ENCODE measurements at places on chromosomes 11 and 22.

DNA sequence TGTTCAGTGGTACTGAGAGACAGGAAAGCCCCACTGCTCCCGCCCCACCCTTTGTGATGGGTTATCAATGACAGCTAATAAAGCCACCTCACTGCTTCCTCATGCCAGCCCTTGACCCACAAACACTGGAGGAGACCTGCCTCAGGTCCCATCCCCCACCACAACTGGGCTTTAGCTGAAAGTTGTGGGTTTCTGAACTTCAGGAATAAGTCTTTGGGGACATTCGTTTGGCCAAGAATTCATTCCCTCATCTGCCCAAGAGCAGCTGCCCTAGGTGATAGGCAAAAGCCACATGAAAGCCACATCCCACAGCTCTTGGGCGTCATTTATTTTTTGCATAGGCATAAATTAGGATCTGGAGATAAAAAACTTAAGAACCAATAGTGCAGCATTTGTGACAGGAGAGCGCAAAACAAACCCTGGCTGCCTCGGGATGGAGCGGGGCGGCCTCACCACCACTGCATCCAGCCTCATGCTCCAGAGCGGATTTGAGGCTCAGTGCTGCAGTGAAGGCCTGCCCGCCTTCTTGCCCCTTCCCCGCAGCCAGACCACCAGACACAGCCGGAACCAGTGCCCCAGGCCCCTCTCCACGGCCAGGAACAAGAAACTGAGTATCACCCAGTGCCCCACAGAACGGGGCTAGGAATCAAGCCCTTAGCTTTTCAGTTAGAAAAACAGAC lies 21.2 kb downstream of the SUN2 start:
- no peak for DNase-seq

GRCh38 chr11:63896071-63896470 lies 20.9 kb downstream of the RCOR2 start:
- no peak for DNase-seq

GRCh38 chr11:6794639-6795038 lies 4.8 kb downstream of the OR6A2 start:
- DNase-seq = no peak

DNA sequence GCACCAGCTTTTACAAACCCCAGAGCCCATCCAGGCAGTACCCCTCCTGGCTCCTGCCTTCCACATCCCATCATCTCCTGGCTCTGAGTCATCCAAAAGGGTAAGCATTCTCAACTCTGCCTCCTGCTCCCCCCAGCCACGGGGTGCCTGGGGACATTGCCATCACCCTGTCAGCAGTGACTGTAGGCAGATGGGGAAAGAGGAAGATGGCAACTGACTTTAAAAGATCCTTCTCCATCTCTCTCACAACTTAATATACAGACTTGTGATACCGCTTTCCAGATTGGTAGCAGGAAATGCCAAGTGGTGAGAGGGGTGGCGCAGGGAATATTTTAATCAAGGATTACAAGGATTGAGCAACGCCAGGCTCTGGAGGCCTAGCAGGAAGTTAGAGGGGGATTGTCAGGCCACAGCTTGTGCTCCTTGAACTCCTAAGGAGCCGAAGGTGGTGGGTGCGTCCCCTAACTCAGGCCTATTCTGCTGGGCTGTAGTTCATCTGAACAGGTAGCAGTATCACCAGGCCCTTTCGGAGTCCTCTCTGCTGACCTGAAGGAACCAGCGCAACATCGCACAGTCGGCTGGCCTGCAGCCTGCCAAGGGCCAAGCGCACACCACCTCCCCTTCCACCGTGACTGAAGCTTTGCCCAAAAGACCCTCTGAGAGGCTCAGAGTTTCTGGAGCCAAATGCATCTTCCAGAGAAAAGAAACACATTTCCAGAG lies 83.3 kb downstream of the ZC3H12C start:
- no peak for DNase-seq

DNA sequence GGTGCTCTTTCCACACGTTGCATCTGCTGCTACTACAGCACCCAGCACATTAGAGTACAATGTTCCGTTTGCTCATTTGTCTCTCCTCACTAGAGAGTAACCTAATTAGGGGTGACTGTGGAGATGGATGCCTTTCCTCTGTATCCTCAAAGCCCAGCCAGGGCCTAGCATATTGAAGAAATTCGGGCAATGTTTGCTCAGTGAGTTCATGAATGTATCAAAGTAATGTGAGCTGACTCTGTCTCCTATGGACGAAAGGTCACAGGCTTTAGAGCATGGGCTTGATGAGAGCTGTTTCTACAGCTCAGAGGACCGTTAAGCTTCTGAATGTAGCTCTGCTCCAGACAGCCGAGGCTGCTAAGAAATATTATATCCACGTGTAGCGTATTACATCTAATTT lies 67.5 kb downstream of the C11orf58 start:
- DNase-seq = no peak

GRCh38 chr11:113664069-113664980 lies 41.8 kb downstream of the TMPRSS5 start:
- DNase-seq = no peak

DNA sequence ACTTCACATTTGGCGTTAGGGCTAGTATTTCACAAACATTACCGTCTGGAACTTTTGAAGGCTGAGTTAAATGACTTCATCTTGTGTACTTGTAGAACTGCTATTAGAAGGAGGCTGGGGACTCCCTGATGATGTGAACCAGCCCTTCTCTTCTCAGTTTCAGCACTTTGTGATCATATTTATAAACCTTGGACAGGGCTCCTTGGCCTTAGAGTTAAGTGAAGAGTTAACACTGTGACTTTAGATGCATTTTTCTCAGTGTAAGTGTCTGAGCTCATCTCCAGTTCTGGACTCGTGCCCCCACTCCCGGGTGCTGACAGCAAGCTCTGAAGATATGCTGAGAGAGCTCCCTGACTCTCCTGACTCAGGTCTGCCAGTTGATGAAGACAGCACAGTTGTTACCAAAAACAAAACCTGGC lies 8.4 kb downstream of the MIAT start:
- DNase-seq = no peak

DNA sequence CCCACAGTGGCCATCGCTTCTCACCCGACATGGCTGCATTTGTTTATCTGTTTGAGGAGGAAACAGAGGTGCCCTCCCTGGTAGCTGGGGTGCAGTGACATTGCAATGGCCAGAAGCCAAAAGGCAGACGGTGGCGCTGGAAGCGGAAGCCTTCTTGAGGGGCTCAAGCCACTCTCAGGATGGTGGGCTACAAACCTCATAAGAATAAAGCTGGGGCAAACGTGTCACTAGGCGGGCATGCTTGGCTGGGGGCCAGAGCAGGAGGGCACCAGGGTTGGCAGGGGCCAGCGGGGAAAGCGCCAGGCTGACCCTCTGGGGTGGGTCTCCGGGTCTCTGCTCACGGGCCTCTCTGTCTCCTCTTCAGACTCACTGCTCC lies 12.6 kb downstream of the TNNT3 start:
- DNase-seq = no peak

DNA sequence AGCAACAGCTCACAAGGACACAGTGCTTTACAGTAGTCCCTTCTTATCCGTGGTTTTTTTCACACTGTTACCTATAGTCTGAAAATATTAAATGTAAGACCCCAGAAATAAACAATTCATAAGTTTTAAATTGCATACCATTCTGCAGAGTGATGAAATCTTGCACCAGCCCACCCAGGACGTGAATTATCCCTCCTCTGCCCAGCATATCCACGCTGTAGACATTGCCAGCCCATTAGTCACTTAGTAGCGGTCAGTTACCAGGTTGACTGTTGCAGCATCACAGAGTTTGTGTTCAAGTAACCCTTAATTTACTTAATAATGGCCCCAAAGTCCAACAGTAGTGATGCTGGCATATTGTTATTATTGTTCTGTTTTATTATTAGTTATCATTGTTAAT lies 3.6 kb downstream of the CLTCL1 start:
- DNase-seq = no peak

DNA sequence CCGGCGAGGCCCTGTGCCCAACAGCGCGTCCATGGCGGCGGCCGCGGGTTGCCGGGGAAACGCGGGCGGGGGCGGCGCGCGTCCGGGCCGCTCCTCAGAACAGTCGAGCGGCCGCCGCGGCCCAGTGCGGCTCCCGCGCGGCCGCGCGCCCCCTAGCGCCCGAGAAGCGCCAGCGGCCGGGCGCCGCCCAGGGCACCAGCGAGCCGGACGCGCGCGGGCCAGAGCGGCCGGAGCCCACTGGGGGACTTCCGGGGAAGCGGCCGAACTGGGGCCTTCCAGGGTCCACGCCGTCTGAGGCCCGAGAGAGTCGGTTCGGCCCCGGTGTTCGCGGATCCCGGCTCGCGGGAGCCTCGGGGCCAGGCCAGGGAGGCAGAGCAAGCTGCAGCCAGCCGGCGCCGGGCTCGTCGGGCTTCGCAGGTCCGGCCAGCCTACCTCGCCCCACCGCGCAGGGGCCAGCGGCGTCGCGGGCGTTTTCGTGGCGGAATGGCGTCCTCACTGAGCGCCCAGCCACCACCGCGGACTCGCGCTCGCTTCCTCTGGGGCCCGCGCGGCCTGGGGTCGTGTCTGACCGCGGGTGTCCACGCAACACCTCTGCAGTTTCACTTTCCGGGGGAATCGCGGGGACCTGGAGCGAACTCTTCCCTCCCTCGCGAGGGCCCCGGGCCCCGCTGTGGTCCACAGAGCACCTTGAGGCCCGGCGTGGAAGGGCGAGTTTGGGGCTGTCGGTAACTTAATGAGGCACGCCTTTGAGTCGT lies at the start of gene DENND6B:
TSS of gene DENND6B (minus strand) at position 57 of the 755 bp plus-strand sequence. CDS start at position 33, 24 bp downstream.
- peak; percentile 77 for DNase-seq

- DNase-seq = peak; percentile 18
These were observed 128.5 kb downstream of the CEP164 start for GRCh38 chr11:117456027-117456720.

DNA sequence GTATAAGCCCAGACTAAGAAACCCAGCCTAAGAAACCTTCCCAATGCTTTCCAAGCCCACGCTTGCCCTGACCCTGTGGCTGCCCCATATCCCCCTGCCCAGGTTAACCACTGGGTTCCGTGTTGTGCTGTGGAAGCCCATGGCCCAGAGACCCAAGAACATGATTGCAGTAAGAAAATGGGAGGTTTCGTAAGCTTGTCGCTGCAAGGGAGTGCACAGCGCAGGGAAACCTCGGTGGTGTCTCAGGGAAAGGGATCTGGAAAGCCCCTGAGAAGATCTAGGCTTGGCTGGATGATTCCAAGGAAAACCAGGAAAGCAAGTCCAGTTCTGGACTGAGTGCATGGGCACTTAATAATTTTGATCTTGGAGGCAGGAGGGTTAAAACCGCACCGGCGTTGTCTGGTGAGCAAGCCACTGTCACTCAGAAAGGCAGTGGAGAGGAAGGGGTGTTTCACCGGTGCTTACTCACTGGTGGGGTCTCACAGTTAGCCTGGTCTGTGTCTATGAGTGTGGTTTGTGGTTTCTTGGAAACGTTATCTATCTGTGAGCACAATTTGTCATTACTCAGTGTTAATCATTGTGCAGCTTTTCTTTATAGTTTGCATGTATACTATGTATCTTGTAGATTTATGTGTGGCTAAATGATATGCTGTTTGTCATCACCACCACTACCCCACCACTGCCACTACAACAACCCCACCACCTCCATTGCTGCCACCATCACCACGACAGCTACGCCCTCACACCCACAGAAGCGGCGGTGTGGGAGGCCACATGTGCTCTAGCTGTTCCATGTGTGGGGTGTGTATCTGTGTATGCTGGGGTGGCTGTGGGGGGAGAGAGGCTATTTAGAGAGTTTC lies 53.3 kb upstream of the PRDM11 start:
- no peak for DNase-seq

GRCh38 chr11:30414806-30415205 lies 91.9 kb downstream of the ARL14EP start:
- DNase-seq = no peak

GRCh38 chr11:70654016-70654415 lies 255.7 kb downstream of the CTTN start:
- DNase-seq = no peak

DNA sequence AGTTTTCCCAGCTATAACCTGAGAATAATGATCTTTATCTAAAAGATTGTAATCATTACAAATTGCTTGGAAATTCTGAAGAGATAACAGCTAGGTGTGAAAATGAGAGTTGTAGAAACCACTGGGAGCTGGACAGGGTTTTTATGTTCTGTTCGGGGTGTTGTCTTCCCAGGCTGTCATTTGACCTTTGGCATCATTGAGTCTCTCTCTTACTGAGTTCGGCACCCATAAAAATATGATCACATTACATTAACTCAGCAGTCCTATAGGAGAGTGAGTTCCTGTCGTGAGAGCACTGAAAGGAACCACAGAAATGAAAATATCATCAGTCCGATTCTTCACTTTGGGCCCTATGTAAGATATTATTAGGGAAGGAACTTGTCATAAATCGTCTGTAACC lies 29.3 kb downstream of the KIRREL3 start:
- DNase-seq = no peak

GRCh38 chr11:118311518-118311917 lies 7.0 kb downstream of the CD3E start:
- no peak for DNase-seq

DNA sequence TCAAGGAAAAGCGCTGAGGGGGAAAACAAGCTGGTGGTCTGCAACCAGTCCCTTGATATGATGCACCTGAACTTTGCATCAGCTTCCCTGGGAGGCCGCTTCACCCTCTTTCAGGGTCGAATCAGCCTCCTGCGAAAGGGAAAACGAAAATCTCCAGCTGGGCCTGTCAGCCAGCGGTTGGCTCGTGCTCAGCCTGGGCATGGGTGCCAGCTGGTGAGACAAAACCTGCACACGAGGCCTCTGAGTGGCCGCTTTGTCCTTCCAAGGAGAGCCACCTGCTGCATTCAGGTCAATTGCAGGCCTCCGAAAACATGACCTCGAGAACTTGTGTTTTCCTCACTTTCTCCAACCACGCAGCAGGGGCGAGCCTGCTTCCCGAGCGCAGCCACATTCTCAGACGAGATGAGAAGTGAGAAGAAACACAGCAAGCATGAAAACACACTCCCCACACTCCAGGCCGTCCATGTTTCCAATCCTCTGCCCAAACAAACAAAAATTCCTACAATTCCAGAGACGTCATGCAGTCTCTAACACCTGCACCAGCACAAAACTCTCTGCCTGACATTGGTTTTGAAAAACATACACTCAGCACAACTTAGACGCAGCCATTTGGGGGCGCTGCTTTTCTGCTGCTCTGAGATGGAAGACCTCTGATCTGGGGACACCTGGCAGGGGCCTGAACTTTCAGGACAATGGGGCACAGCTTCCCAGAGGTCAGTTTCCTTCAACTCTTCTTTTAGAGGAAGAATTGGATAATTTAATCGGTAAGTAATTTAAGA lies 77.1 kb downstream of the DHCR7 start:
- no peak for DNase-seq

DNA sequence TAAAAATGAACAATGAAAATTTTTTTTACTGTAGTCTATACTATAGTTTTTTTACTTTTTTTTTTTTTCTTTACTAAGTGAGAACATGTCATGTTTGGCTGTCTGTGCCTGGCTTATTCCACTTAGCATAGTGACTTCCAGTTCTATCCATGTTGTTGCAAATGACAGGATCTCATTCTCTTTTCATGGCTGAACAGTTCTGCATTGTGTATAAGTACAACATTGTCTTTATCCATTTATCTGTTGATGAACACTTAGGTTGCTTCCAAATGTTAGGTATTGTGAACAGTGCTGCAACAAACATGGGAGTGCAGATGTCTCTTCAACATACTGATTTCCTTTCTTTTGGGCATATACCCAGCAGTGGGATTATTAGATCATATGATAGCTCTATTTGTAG lies 88.1 kb upstream of the CCDC90B start:
- DNase-seq = no peak

All from activated T-cell treated with anti-CD3 and anti-CD28 coated beads for 48 hours (primary cell).